Right lobe of liver (tissue), 6 donors: ENCODE measurements at places on chromosomes 7 and 10.

DNA sequence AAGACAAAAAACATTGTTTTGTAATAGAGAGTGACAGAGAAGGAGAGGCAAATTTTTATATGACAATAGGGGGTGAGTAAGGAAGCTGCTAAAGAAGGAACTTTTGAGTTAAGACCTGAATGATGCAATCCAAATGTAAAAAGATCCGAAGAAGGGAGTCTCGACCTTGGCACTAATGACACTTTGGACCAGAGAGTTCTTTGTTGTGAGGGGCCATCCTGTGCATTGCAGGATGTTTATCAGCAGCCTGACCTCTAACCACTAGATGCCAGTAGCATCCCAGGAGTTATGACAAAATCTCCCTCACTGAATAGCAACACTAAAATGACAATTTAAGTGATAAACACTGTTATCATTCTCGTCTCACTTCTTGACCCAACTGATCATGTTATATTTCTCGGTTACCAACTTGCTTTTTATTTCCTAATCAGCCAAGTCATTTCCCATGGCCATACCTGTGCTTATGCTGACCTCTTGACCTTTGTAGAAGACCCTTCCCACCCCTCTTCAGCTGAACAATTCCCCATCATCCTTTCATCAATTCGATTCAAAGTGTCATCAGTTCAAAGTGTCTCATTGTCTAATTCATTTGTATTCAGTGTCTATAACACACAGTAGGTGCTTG, 30.0 kb downstream of the DGKI start:
- no peak overlapping the region for H3K4me3 ChIP-seq
- no peaks in the 10 kb centered on the region for H3K4me1 ChIP-seq
- no peaks in the 10 kb centered on the region for H3K27me3 ChIP-seq
- no peak overlapping the region for H3K27ac ChIP-seq

DNA sequence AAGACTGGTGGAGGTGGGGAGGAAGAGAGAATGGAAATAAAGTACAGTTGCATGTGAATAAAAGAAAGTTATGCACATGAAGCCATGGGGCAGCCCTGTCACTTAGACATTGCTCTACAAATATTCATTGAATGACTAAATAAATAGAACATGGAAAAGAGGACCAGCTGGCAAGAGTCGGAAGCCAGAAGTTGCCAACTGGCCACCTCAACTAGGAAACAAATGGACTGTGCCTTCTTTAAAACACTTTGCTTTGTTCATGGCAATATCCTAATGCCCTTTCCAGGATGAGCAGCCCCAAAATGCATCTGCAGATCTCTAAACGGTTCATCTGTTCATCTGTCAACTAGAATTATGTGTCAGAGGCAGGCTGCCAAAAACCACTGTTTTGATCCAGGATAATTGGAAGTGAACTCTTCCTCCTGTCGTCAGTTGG, 157.3 kb downstream of the NOC3L start:
- no peaks in the 10 kb centered on the region for H3K4me1 ChIP-seq
- H3K27me3 ChIP-seq = no peaks in the 10 kb centered on the region
- no peak overlapping the region for H3K4me3 ChIP-seq
- no peaks in the 10 kb centered on the region for H3K36me3 ChIP-seq

- no peaks in the 10 kb centered on the region for H3K36me3 ChIP-seq
- no peak overlapping the region for H3K4me3 ChIP-seq
- H3K27ac ChIP-seq = no peak overlapping the region
- H3K27me3 ChIP-seq = no peaks in the 10 kb centered on the region
- no peaks in the 10 kb centered on the region for H3K4me1 ChIP-seq
Measured at GRCh38 chr7:104371216-104371979, 43.0 kb downstream of the LHFPL3 start.

GRCh38 chr10:15096661-15097010, 519 bp upstream of the RPP38 start:
- no peak for DNase-seq
- peak overlapping the region; percentile 99 for H3K4me3 ChIP-seq
- H3K4me1 ChIP-seq = peaks cover 14% of the 10 kb centered on the region

- no peak for DNase-seq
- H3K27ac ChIP-seq = no peak overlapping the region
- no peaks in the 10 kb centered on the region for H3K36me3 ChIP-seq
- no peak overlapping the region for H3K4me3 ChIP-seq
- no peaks in the 10 kb centered on the region for H3K4me1 ChIP-seq
Measured at GRCh38 chr10:68079434-68079833, 4.4 kb upstream of the HERC4 start.

GRCh38 chr7:64313740-64314491, at the start of gene ZNF736:
ZNF736 (plus strand) TSS chr7:64313961; CDS start chr7:64314151, 190 bp downstream.
- DNase-seq = peak; percentile 82
- no peaks in the 10 kb centered on the region for H3K4me1 ChIP-seq
- H3K36me3 ChIP-seq = no peaks in the 10 kb centered on the region
- H3K27ac ChIP-seq = peak within 1 kb of the TSS; percentile 32
- H3K4me3 ChIP-seq = peak within 1 kb of the TSS; percentile 70
- H3K27me3 ChIP-seq = no peaks in the 10 kb centered on the region

GRCh38 chr10:73857446-73857845, 16.9 kb downstream of the CAMK2G start:
- no peak overlapping the region for H3K27ac ChIP-seq
- H3K27me3 ChIP-seq = no peaks in the 10 kb centered on the region
- H3K36me3 ChIP-seq = no peaks in the 10 kb centered on the region
- peaks cover 18% of the 10 kb centered on the region for H3K4me1 ChIP-seq
- no peak overlapping the region for H3K4me3 ChIP-seq
- no peak for DNase-seq

DNA sequence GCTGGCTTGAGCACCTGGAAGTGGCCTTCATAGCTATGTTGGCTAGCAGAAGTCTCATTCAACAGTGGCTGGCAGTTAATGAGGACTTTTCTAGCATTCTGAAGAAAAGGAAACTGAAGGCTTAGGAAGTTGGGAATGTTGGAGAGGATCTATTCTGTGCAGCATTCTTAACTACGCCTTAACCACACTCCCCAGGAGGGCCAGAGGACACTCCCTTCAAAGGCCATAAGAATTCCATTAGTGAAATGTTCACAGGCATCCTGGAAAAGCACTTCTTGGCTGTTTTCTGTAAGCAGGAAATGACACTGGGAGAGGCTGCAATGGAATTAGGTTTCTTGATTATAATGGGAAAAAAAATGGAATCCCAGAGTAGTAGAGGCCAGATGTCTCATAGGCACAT, 188.9 kb downstream of the ARHGAP12 start:
- no peak overlapping the region for H3K27ac ChIP-seq
- no peaks in the 10 kb centered on the region for H3K27me3 ChIP-seq
- DNase-seq = no peak
- H3K4me3 ChIP-seq = no peak overlapping the region

DNA sequence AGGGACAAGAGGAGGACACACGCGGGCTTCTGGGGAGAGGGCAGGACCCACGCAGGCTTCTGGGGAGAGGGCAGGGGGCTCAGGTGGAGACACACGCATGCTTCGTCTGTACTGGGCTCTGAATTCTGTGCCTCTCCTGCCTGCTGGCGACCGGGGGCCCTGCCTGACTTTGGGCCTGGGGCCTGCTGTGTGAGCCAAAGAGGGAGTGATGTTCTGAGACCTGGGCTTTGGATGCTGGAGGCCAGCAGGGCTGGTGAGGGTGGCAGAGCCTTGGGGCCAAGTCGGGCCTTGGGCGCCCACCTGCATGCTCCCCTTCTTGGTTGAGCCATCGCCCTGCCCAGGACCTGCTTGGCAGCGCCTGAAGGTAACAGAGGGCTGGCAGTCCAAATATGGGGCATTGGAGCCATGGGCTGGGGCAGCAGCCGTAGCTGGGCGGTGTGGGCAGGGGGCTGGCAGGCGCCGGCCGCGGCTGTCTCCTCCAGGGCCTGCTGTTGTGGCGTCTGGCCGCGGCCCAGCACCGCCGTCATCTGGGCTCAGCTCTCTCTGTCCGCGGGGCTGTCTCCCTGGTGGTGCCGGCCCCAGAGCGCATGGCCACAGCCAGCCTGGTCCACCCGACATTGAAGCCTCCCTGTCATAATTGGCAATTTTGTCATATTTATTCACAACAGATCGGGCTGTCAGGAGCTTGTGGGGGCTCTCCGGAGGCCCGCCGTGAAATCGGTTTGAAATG, 78.9 kb downstream of the UNCX start:
- H3K27ac ChIP-seq = no peak overlapping the region
- no peak overlapping the region for H3K4me3 ChIP-seq
- H3K36me3 ChIP-seq = no peaks in the 10 kb centered on the region

DNA sequence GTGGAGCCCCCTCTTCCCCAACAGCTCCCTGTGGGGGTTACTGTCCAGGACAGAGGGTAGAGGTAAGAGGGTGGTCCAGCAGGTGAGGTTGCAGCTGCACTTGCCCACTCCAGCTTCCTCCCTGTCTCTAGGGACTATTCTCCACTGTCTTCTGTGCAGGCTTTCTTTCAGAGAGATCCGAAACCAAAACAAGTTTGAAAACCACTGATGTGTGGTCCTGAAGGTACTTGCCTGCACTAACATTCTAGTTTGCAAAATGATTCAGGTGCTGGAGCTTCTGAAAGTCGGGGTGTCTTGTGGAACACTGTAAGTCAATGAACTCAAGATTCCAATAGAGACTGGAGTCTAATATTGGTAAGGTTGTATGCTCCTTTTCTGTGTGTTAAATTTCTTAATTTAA, 63.1 kb downstream of the BLNK start:
- H3K27me3 ChIP-seq = no peaks in the 10 kb centered on the region
- peaks cover 2% of the 10 kb centered on the region for H3K4me1 ChIP-seq
- no peak overlapping the region for H3K4me3 ChIP-seq
- no peak for DNase-seq
- H3K36me3 ChIP-seq = peaks cover 34% of the 10 kb centered on the region

DNA sequence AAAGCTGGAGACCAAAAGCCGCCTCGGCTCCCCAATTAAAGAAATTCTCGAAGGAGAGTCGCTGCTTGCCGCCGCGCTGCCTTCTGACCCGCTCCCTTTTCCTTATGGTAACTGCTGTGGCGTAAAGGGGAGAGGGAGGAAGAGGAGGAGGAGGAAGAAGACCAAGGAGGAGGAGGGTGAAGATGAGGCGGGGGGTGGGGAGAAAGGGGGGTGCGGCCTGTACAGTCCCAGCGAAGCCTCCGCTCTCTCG, 388 bp downstream of the CNOT4 start:
- H3K36me3 ChIP-seq = no peaks in the 10 kb centered on the region
- no peaks in the 10 kb centered on the region for H3K27me3 ChIP-seq
- peaks cover 21% of the 10 kb centered on the region for H3K4me1 ChIP-seq
- peak overlapping the region; percentile 79 for H3K4me3 ChIP-seq

DNA sequence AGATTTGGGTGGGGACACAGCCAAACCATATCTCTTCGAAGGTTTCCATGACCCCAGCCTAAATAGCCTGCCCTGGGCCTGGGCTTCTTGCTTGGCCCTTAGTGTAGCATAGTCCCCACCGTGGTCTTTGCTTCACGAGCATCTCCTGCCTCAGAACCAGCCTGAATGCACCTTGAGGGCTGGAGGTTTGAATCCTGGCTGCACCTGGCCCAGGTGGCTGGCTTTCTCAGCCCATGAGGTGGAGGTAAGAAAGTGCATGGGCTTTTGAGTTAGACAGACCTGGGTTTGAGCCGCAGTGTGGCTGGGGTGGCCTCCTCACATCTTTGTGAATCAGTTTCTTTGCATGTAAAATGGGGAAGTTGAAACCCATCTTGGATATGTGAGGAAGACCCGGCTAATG, 24.2 kb upstream of the PCBD1 start:
- H3K36me3 ChIP-seq = no peaks in the 10 kb centered on the region
- H3K4me3 ChIP-seq = no peak overlapping the region
- DNase-seq = no peak
- H3K27ac ChIP-seq = no peak overlapping the region
- H3K27me3 ChIP-seq = no peaks in the 10 kb centered on the region

DNA sequence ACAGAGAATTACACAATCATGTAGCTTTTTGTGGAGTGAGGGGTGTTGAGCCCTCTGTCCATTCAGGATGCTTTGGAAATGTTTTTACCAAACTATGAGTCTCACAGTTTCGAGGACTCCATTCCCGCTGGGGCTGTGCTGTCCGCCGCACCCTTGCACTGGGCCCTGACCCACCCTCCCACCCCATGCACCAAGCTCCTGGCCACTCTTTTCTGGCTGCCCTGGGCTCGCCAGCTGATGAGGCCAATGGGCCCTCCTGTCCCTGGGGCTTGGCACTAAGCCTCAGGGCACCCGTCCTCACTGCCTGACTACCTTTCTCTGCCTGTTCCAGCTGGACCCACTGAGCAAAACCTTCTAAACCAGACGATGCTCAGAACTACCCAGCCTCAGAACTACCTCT, 332.1 kb downstream of the PTPRN2 start:
- no peaks in the 10 kb centered on the region for H3K36me3 ChIP-seq
- DNase-seq = no peak
- H3K27me3 ChIP-seq = no peaks in the 10 kb centered on the region
- H3K4me1 ChIP-seq = no peaks in the 10 kb centered on the region

- no peak overlapping the region for H3K27ac ChIP-seq
- H3K4me3 ChIP-seq = no peak overlapping the region
- H3K36me3 ChIP-seq = no peaks in the 10 kb centered on the region
- no peaks in the 10 kb centered on the region for H3K4me1 ChIP-seq
- no peak for DNase-seq
- no peaks in the 10 kb centered on the region for H3K27me3 ChIP-seq
Measured at GRCh38 chr10:21020545-21020944, 123.4 kb upstream of the NEBL start.

DNA sequence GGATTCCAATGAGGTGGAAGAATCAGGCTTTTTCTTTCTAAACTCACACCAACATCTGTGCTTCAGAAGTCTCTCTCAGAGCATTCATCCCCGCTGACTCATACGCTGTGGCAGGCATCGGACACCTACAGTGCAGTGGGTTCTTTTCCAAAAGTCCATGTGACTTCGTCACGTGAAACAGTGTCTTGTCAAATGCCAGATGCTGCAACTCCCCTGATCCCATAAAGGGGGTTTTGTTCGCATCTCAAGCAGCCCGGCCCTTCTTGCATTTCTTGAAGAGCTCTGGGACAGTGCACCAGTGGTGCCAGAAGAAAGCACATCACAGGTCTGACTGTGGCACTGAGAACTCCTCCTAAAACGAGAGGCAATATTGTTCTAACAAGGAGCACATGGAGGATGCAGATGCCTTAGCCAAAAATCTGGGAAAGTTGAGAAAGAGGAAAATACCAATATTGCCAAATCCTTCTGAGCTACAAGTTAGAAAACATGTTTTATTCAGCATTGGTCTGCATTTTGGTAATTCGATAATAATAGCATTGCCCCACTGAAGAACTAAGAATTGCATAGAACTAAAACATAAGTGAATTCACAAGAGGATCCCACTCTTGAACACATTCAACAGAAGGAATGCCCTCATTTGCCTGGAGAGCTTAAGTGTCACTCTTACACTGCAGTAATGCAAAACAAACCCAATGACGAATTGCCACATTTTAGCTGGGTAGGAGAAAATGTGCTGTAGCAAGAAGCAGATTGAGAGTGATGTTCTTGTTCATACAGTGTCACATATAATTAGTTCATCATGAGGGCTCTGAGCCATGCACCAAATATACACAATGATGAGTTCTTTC, 204.4 kb downstream of the CXCL12 start:
- DNase-seq = no peak
- H3K36me3 ChIP-seq = no peaks in the 10 kb centered on the region
- H3K27me3 ChIP-seq = no peaks in the 10 kb centered on the region
- peaks cover 11% of the 10 kb centered on the region for H3K4me1 ChIP-seq

DNA sequence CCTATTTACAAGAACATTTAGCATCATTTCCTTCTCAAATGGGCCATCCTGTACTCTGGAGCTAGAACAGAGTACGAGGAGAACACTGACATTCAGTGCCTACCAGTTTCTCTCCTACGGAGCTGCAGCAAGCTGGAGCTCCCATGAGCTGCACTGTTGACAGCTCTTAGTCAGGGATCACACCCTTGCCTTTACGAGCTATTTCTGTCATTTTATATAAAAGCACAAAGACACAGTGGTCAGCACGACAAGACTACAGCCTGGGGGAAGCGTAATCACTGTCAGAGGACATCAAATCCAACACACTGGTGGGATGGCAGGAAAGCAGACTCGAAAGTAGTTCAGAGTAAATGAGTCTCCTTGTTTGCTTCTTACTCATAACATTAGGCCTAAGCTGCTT, 2.7 kb downstream of the CDCA7L start:
- DNase-seq = no peak
- no peak overlapping the region for H3K4me3 ChIP-seq
- no peak overlapping the region for H3K27ac ChIP-seq
- H3K36me3 ChIP-seq = no peaks in the 10 kb centered on the region
- H3K27me3 ChIP-seq = no peaks in the 10 kb centered on the region
